ENCODE measurements at places on chromosomes 3 and 15.

DNA sequence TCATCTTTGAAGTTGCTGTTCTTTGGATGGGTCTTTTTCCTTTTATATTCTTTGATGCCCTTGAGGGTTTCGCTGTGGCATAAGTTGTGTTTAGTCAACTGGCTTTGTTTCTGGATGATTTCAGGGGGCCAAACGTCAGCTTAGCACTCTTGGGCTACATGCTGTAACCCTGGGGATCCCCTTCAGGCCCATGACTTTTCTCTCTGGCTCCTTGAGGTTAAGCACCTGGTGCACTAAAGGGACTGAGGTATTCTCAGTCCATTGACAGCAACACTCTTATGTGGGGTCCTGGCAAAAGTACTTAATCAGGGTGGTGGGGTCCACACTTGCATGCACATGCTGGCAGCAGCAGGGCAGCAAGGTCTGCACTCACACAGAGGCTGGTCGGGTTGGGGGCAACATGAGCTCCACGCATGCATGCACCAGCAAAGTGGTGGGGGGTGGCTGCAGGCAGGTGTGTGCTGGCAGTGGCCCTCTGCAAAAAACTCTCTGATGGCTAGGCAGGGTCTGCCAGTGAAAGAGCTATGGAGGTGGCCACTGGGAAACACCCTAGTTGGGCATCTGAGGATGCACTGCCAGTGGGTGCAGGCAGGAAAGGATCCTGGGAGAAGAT, 38.1 kb upstream of the CD200R1L start:
- DNase-seq: no peak

GRCh38 chr3:157199841-157200240, 39.9 kb upstream of the CCNL1 start:
- DNase-seq: no peak

- no peak for DNase-seq
These were observed 720.6 kb upstream of the CBLB start for GRCh38 chr3:106589311-106589942.

GRCh38 chr3:133568294-133569014, 5.0 kb upstream of the CDV3 start:
- DNase-seq: no peak

GRCh38 chr3:56422316-56422715, 46.0 kb downstream of the ERC2 start:
- DNase-seq: no peak

- DNase-seq: no peak
These were observed 38.7 kb downstream of the CHST2 start for GRCh38 chr3:143158014-143158988.

DNA sequence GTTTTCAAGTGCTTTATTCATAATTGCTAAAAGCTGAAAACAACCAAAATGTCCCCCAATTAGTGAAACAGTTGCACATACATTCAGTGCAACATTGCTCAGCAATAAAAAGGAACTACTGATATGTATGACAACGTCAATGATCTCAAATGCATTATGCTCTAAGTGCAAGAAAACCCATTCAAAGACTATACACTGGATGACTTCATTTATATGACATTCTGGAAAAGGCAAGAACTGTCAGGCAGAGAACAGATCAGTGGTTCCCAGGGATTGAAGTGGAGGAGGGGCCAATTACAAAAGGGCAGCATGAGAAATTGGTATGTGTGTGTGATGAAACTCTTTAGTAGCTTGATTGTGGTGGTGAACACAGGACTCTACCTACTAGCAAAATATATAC, 585.6 kb downstream of the TBL1XR1 start:
- DNase-seq: no peak

DNA sequence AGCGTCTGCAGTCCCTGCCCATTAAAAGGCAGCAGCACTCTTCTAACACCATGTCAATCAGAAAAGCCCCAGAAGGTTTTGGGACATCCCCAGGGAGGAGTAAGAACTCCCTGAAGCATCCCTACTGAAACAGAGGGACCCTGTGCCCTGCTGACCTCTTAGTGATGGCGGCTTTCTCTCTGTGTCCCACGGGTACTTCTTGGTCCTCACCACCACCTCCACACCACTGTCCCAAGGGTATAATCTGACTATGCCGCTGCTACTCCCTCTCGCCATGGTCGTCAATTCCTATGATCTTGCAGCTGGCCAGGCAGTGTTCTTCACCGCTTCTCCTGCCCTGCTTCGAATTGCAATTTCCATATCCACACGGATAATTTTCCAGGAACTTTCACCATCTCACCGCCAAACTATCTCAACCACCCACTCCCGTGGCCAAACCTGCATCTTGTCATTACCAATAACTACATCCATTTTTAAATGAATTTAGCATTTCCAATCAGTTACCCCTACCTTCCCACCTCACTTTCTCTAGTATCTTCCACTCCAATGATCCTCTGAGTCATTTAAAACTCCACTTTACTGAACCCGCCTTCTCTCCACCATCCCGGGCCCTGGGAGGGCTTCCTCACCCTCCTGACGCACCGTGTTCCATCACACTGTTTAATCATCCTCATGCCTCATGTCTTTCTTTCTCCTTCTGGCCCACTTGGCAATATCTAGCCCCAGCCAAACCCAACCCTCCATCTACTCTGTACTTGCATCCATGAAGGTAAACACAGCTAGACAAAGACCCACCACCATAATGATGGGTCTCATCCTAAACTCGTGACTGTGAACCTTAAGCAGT, 23.7 kb downstream of the PRR23E start:
- no peak for DNase-seq

DNA sequence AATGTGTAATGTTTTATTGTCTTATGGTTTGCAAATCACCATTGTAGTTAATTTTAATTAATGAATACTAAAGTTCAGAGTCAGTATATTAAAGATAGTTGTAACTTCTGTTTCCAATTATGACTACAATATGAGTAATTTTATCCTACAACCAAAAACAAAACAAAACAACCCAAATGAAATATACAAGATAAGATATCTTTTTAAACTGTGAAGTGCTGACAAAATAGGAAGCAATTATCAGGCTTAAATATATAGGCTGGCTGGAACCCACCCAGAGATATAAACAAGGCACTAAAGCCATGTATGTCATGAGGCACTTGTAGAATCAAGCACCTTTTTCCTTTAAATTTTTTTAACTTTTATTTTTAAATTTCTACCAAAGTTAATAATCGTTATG, 108.6 kb upstream of the LRRFIP2 start:
- DNase-seq: no peak

DNA sequence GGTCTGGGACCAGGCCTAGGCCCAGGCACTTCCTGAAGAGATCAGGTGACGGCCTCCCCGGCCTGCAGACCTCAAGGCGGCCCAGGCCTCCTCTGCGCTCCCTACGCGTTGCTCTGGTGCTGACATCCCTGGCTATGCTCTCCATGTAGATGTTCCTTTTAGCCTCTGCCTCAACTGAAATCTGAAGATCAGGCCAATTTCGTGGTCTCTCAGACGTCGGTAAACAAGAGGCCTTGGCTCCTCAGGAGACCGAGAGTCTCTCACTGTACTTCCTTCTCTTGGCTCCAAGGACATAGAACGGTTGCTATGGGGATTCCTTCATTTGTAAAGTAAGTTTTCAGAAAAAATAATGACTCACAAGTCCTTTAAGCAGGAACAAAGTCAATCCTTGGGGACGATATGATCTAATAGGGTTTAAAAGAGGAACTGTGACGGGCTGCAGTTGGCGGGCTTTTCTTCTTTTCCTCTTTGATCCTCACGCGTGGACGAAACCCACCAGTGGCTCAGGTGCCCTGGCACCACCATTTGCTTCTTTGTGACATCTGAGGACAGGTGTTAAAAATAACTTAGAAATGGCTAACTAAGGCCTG, 55.6 kb upstream of the CGNL1 start:
- DNase-seq: no peak

GRCh38 chr3:182364723-182365650, 428.3 kb upstream of the ATP11B start:
- peak; percentile 19 for DNase-seq

DNA sequence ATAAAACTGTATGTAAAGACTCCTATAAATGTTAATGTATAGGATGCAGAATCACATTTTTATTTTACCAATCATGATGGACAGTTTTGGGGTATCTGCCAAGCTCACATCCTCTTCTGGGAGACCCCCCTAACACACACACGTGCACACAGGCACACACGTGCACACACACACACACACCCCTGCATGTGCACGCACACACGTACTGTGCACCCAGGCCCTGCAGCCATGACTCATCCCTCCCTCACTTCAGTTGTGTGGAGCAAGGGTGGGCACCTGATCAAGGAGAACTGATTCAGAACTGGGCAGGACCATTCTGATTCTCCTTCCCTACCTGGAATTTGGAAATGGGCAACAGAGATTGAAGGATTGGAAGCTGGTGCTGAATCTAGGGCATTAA, 16.0 kb upstream of the MINDY4B start:
- DNase-seq: no peak

DNA sequence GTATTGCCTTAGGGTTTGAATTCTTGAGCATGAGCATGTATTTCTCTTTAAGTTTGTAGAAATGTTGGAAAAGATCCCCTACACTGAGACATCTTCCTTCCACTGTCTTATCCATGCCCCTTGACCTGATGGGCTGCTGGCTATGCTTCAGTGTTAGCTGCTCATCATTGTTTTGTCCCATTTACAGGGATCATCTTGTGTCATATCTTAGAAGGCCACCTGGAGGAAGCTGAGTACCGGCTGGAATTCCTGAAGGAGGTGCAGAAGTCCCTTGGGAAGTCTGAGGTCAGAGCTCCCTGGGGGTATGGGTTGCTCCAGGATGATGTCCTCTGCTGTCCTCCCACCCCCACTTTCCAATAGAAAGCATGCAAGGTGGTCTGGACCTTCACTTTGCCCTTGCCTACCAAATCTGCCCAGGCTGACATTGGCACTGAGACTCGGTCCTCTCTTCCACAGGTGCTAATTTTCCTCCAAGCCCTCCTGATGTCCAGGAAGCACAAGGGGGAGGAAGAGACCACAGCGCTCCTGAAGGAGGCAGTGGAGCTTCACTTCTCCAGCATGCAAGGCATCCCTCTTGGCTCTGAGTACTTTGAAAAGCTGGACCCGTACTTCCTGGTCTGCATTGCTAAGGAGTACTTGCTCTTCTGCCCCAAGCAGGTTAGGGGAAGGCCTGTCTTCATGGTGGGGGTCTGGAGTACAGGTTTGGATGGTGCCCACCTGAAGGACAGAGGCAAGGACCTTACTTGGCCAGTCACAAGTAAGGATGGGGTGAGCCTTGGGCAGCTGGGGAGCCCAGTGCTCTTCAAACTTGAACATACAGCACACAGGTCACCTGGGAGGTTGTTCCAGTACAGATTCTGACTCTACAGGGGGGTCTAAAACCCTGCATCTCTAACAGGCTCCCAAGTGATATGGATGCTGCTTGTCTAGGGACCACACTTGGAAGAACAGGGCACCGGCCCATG, 17.7 kb downstream of the TTC21A start:
- no peak for DNase-seq

- no peak for DNase-seq
These were observed 90.2 kb downstream of the CRTC3 start for GRCh38 chr15:90619939-90620338.

GRCh38 chr3:112360561-112360960, 27.6 kb downstream of the CD200 start:
- no peak for DNase-seq

DNA sequence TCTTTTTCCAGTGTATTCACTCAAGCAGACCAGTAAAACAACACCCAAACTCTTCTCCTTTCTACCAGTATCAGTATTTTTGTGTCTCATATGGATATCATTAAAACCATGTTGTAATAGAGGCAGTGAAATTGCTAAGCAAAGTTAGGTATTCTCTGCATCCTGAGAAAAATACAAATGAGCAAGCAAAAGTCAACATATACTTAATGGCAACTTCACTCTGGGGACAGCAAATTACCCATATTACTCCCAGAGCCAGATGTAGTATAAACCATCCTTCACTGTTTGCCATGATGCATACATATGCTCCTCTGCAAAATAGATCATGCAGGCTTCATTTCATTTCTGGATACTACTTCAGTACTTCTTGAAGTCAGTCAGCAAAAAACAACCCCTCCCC, 22.1 kb downstream of the UBA5 start:
- no peak for DNase-seq

DNA sequence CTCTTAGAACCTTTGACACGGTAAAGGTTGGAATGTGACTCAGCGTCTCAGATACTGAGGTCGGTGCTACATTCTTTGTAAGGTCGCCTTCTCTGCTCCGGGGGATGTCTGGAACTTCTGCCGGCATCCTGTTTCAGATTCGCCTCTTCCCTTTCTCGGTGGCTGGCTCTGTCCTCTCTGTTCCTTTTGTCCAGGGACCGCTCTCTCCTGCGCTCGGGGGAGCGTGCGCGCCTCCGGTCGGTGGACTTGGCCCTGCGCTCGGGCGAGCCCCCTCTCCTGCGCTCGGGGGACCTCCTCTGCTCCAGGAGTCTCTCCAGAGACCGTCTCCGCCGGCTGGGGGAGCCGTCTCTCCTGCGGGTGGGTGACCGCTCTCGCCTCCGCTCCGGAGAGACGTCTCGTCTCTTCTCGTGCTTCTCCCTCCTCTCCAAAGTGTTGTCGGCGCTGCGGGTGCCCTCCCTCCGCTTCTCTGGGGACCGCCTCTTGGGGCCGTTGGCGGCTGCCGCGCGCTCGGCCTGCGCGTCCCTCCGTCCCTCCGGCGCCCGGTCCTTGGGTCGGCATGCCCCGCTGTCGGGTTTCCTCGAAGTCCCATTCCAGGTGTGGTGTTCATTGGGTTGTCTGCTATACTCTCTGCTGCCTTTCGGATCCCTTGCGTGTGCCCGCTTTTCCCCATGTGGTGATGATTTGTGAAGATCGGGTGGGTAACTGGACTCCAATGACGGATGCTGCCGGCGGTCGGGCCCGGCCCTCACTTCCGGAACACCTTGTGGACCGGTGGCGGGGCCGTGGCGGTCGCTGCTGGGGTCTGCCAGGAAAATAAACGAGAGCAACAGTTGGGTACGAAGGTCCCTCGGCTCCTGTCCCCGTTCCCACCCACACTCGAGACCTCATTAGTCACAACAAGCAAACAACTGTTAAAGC, 668.8 kb upstream of the ADAMTS9 start:
- peak; percentile 72 for DNase-seq

- DNase-seq: no peak
These were observed 291.2 kb downstream of the ZBTB20 start for GRCh38 chr3:114855839-114856238.

DNA sequence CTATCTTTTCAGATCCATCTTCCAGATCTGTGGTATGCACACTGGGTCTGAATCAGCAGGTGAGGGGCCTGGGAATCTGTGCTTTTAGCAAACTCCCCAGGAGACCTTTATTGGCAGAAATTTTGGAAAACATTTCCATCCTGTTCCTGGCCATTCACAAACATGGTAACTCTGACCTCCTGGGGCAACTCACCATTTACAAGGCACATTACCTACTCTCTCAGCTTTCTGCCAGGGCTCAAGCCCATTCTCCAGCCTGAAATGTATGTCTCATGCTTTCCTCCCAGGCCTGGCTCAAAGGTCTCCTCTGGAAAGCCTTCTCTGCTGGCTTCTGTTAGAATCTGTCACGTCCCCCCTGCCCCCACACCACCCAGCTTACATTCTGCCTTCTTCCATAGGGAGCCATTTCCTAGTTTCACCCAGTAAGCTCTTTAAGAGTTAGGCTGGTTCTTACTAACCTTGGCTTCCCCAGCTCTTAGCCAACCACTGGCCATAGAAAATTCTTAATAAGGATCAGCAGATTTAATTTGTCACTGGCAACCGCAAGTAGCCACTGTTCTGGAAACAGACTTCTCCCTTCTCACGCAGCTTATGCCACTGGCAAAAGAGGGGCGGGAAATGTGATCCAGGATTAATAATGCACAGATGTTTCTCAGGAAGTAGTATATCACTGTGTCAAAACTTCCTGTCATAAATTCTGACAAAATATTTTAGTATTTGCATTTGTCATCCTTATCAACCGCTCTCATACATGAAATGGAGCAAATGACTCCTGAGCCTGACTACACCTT, 55.0 kb downstream of the RORA start:
- DNase-seq: no peak

Measured in left lung (tissue), 14 donors.